ENCODE measurements at places on chromosomes 7 and 10.

DNA sequence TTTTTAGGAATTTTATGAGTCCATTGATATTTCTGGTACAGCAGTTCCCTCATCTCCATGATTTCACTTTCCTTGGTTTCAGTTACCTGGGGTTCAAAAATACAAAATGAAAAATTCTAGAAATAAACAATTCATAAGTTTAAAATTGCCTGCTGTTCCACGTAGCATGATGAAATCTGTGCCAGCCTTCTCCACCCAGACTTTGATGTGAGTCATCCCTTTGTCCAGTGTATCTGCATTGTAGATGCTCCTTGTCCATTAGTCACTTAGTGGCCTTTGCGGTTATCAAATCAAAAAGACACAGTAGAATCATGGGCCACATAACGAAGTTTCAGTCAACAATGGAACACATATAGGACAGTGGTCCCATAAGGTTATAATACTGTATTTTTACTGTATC, 286.9 kb downstream of the PTEN start:
- no peak for DNase-seq

DNA sequence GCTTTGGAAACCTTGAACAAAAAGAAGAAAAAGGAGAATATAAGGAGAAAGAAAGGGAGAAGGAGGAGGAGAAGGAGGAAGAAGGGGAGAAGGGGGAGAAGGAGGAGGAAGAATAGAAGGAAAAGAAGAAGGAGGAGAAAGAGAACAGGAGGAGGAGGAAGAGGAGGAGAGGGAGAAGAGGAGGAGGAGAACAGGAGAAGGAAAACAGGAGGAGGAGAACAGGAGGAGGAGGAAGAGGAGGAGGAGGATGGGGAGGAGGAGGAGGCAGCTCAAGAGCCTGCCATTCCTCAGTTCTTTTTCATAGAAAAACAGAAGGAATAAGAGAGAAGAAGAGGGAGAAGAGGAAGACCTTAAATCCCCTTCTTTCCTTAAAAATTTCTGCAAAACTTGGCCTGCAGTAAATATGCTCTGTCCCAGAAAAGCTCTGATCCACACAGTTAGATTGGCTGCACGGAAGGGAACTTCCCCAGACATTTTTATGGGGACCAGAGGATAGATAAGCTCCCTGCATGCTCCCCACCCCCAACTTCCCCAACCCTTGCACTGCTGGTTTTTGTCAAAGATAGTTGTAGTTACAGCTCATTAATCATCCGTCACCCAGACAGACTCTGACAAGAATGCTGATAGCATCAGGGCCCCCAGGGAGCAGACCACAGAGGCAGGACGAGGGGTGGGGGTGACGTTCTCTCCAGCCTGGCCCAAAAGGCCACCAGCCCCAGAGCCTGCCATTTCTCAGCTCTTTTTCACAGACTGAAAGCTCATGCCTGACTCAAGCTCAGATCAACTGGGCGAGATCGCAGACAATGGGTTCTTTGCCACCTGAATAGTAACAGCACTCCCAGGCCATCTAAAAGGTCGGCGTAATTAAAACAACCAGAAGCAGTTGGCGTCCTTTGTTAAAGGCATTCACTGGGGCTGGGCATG, 34.5 kb upstream of the LYZL1 start:
- no peak for DNase-seq

DNA sequence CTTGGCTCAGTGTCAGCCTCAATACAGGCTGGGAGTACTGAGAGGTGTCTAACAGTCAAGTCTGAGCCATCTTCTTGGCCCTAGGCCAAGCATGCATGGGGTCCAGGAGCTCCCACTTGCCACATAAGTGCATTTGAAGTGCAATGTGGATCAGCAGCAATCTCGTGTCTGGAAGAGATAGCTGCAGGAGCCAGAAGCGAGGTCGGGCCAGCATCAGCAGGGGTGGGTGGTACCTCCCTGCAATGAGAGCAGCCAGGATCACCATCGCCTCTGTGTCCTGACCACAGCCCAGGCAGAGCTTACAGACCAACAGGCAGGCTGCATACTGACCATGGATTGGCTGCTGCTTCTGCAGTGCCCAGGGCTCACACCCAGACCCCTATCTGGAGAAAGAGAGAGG, 83.0 kb upstream of the CXCL12 start:
- no peak for DNase-seq

DNA sequence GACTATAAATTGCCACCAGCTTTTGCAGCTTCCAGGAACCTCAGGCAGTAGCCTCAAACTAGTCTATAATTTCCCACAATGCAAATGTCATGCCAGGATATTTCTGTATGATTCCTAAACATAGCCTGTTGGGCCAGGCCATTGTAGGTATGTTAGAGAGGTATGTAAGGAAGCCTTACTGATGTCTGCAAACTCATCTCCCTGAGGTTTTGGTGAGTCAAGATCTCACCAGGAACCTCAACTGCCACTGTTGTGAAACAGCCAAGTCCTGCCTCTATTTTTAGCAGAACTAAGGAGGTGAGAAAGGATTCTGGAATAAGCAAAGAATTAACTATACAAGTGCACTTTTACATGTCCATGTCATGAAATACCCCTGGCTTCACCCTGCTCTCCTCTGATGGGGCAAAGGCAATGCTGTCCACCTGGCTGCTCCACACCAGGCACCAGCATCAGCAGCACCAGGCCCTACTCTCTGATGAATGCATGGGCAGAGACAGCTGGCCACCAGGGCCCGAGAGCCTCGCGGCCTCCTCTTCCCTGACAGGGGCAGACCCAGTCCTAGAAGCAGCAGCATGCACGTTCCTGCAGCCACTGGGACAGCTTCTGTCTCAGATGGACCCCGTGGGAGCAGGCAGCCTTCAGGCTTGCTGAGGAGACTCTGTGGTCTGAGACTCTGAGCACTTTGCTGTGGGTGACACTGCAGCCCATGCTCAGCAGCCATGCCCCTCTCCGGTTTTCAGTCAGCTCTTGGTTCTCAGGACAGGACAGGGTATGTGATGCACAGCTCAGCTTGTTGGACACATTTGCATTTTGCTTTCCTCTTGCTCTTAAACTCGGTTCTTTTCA, 147.3 kb downstream of the ZMYND11 start:
- no peak for DNase-seq

- no peak for DNase-seq
Observed at GRCh38 chr7:80832006-80832405, 86.8 kb downstream of the SEMA3C start.

DNA sequence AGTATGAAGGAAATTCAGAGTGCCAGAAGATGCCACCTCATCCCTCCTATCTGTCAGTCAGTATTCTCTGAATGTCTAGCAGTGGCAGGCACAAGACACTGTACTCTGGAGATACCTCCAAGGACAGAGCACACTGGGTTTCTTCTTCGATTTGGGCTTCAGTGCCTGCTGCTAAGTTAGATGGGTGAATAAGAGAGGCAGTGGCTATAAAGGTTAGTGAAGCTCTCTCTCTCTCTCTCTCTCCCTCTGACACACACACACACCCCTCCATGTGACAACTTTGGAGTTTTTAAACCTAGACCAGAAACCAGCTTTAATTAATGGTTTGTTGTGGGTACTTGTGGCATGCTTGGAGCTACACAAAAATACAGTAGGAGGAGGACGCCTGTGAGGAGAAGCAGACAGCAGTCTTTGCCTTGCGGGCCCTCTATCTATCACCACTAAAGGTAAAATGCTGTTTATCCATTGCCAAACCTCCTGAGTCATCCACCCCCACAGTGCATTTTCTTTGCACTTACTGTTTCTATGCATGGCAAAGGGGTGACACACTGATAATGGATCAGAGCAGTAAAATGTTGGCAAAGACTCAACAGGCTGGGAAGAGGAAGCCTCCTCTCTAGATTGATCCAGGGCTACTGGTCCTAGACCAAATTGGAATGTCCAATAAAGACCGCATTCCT, 102.5 kb downstream of the TRIL start:
- no peak for DNase-seq

GRCh38 chr7:98265841-98266271, 13.8 kb upstream of the TECPR1 start:
- DNase-seq: no peak

DNA sequence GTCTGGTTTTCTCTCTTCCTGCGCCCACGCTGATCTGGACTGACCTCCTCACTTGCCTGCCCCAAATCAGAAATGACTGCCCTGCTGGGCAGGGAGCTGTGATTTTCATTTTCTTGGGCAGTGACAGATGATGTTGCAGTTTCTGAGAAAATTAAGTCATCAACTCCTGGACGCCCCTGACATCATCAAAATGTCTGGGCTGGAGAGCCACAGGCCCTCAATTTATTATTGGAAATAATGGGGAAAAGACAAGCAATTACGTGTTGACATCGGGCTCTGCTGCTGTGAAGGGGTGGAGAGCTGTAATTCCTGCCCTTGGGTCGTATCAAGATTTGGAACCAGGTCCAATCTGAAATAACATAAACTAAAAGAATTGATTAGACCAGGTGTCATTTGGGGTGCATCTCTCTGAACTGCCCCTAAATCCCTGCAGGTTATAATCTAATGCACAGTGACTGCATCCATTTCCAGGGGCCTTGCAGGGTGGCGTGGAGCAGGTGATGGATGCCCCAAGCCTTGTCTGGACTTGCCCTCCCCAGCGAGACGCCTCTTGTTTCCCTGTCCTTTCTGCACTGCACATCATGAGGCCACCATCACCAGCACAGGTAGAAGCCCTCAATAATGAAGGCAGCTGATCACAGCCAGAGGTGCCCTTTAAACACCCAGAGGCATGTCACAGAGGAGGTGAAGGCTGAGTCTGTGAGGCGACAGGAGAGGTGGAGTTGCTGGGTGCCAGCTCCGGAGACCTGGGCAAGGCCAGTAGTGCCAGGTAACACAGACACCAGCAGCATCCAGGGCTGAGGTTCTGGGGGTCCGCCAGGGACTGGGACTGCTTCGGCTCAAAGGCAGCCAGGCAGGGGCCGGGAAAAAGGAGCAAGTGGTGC, 98.7 kb downstream of the HTR5A start:
- DNase-seq: no peak

DNA sequence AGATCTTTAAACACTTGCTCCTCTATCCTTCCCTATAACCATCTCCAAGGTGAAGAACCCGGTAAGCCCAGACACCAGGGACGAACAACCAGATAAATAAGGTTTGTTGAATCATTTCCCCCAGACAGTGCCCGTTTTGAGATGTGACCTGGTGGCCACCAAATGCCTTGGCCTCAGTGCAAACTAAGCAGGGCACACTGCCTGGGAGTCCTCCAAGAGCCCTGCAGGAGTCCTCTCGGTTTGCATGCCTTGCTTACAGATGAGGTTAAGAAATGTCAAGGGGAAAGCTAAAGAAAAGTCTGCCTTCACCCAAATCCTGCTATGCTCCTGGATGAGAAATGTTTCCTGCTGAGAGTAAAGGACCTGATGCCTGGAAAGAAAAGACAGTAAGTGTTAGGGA, 31.6 kb downstream of the SLIT1 start:
- DNase-seq: no peak

- no peak for DNase-seq
Observed at GRCh38 chr10:12890958-12891357, 110.6 kb downstream of the CCDC3 start.

GRCh38 chr7:15853832-15854470, 167.5 kb upstream of the MEOX2 start:
- no peak for DNase-seq

GRCh38 chr10:29692121-29692539, 57.4 kb upstream of the SVIL start:
- no peak for DNase-seq

GRCh38 chr7:633381-634018, 93.0 kb upstream of the DNAAF5 start:
- DNase-seq: no peak

DNA sequence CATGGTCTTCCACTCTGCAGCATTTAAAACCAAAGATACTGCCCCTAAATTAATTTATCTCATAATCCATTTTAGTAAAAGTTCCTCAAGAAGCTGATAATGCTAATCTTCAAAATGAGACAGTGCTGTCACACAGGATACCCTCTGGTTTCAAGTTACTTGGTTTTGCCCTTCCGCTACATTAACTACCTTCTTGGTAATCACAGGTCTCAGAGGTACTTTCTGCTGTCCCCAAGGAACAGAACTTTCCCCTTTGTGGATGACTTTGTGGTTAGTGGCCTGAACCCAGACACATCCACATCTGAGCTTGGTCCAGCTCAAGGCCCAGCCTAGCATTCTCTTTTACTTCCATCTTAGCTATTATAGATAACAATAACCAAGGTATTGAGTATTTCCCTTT, 88.8 kb upstream of the TMEM26 start:
- DNase-seq: no peak

DNA sequence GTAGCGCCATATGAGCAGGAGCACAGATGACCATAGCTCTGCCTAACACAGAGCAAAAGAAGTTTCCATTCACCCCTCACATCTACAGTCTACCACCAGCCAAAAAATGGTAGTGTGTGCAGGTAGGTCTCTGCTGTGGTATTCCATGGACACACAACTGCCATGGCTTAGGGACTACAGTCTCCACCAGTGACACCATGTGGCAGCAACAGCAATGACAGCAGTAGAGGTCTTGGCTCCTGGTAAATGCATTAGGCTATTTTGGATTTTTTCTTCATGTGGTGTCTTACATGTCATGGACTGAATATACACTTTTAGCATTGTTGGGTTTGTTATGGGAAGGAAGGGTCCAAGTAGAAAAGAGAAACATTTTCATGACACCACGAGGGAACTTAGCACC, 70.1 kb upstream of the CABCOCO1 start:
- DNase-seq: no peak

DNA sequence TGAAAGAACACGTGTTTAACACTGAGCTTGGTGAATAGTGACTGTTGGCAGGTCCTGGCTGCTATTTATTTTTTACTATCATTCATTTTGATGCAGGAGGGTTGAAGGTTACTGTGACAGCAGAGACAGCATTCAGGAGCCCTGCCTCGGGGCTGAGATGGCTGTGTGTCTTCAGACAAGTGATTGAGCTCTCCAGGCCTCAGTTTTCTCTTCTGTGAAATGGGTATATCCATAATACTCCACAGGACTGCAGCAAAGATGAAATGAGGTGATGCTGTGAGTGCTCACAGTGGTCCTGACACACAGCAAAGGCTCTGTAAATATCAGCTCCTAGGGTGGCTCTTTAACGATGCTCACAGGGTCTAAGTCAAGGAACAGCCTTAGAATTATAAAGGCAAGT, 295.2 kb downstream of the GFRA1 start:
- DNase-seq: no peak

GRCh38 chr7:99392659-99393354, 15.6 kb downstream of the PDAP1 start:
- DNase-seq: peak; percentile 82

DNA sequence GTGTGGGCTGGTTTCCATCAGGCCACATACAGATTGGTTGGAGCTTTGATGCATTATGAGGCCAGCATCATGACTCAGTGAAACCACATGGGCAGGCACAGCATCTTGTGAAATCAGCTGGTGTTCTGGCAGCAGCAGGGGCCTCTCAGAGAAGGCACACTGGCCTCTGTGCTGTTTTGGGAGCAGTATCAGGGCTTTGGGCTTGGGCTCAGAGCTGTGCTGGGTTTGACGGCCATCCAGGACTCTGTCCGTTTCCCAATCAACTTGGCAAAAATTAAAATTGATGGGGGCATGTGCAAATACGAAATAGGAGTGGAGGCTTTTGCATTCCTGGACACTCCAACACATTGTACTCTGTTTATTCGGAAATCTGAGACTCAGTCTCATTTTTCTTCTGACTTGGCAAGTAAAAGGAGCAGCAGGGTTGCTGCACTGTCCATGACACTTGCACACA, 190.9 kb downstream of the BMPER start:
- DNase-seq: no peak

- no peak for DNase-seq
Observed at GRCh38 chr10:130485958-130486895, 350.0 kb downstream of the GLRX3 start.

- DNase-seq: no peak
Observed at GRCh38 chr7:27155816-27156507, 513 bp downstream of the HOXA7 start.

Data from T-cell (primary cell).